Stimulated activated CD4-positive, alpha-beta T cell treated with anti-CD3 and anti-CD28 coated beads, Interleukin-15, amount 100 ng/mL, for 1 hour (primary cell): ENCODE measurements at places on chromosomes 11 and 22.

DNA sequence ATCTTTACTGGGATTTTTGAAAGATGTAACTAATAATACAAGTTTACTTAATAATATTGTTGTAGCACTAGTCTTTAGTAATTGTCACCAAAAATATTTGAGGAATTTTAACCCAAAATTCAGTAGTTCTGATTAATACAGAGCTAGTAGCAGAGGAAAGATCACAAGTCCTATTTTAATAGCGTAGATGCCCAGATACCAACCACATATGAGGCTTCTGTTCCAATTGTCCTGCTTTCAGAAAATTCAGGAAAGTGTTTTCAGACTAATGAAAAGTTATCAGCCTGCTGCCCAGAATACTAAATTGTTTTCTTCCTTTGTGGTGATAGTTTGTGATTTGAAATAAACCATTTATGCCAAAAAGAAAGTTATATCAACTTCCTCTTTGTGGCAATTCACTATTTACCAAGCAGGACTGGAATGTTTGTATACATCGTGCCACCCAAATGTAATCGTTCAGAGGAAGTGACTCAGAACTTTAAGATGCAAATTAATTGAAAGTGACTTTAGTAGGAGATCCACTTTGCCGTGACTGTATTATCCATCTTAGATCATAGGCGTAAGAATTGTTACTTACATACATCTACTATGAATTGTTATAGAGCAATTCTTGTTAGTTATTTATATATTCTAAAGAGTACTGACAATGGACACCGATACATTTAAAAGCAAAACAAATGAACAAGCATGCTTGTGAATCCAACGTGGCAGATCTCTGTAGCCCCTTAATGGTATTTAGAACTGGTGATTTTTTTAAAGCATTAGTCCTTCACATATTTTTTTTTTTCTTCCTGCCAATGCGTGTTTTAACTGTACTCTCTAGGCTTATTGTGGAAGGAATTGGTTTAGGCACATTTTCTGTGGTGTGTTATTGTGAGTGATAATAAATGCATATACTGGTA lies 231.0 kb downstream of the DDX10 start:
- DNase-seq = no peak

DNA sequence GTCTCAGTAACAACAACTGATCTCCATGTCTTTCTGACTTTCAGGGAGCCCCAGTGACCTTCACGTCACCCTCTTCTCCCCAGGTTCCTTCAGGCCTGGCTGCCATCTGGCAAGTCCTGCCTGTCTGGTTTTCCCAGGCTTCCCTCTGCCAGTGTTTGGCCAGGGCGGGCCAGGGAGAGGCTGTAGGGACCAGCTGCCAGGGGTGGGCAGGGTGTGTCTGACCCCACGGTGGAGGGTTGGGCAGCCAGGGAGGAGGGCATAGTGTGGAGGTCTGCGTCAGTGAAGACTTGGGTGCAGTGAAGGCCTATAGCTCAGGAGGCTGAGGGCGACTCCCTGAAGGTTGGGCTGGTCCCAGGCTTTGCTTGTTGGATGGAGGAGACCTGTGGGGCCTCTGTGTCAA lies 11.9 kb upstream of the MRGPRX2 start:
- DNase-seq = no peak

GRCh38 chr22:19709063-19709769 lies 5.1 kb upstream of the SEPTIN5 start:
- no peak for DNase-seq

DNA sequence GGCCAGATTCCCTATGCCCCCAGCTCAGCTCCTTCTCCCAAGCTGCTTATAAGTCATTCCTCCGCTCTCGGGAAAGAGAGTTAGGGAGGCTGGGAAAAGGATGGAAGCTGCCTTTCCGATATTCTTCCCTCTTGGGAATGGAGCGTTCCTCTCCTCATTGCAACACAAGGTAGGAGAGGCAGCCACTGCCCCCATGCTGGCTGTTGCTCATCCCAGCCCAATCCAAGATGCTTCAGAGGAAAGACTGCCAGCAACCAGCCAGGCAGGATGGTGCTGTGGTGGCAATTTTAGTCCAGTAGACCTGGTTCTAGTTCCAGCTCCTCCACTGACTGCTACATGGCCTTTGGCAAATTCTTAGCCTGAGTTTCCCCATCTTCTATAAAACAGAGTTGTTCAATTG lies 13.7 kb upstream of the C11orf96 start:
- no peak for DNase-seq

GRCh38 chr11:125376856-125377255 lies 119.2 kb downstream of the FEZ1 start:
- no peak for DNase-seq

GRCh38 chr11:116641561-116642045 lies 131.2 kb downstream of the BUD13 start:
- no peak for DNase-seq

DNA sequence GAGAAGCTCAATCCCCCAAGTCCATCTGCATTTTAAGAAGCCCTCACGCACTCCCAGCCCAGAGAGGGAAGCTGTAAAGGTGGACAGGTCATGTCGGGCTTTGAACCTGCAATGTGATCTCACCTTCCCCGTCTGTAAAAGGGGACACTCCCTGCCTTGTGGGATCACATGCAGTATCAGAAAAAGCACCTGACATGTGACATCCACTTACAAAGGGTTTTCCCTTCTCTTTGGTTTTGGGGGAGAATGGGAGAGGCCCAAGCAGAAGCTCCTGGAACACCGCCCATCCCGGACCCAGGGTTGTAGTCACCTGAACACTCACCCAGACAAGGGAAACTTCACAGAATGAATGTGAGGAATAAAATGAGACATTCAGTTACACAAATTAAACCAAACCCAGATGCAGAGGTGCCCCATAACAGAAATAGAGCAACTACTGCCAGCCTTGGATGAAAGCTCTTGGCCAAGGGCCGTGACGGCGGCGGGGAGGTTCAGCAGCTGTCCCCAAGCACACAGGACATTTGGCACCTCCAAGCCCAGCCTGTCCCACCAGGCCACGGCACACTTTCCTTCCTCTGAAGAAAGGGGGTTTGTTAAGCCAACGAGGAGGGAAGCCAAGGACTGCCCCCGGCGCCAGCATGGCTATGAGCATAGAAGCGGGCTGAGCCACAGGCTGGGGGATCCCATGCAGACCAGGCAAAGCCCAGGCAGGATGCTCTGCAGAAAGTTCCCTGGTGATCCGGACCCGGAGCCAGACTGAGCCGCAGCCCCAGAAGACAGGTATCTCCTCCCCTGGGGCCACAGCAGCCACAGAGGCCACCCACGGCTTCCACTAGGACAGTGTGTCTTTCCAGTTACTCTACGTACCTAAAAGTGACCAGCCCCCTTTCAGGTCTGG lies 3.8 kb downstream of the BID start:
- DNase-seq = no peak

- DNase-seq = no peak
Observed at GRCh38 chr11:48033918-48034341, 53.6 kb downstream of the PTPRJ start.

DNA sequence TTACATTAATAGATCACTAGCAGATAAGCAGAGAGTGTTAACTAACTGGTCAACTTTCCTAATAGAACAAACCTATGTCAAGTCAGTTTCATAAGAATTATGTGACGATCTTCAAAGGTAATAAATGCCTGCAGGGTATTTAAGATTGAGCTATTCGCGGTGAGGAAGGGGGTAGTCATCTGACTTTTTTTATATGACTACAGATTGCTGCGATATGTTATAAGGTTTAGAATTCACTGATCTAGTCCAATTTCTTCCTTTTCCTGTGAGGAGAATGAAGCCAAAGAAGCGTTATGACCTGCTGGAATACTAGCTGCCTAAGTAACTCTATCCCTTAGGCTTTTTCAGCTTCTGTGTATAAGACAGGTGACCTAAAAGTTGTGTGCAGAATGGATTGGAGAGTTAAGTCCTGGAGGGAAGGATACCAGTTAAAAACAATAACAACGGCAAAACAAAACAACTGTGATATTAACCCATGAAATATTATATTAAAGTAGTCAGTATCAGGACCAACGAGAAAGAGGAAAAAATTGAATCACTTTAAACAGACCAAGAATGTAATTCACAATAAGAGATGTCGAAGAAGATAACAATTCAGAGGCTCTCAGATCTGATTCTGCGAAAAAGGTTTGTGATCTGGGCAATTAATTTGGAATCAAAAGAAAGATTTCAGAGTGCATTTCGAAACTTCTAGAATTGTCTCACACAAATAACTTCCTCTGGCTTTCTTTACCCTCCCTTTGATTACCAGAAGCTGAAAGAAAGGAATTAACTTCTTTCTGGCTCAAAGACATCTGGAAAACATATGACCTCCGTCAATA lies 630 bp downstream of the CASP4 start:
- no peak for DNase-seq

GRCh38 chr11:34235591-34236071 lies 122.2 kb downstream of the ABTB2 start:
- no peak for DNase-seq

DNA sequence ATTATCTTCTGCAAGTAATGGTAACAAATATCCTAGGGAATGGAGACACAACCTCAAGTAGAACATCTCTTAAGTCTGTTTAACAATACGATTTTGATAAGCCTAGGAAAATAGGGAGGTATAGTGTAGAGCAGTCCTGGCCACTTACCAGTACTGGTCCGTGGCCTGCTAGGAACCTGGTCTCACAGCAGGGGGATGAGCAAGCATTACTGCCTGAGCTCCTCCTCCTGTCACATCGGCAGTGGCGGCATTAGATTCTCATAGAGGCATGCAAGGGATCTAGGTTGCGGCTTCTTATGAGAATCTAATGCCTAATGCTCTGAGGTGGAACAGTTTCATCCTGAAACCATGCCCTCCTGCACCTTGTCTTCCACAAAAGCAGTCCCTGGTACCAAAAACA lies 4.4 kb downstream of the OR51V1 start:
- no peak for DNase-seq

- no peak for DNase-seq
Observed at GRCh38 chr11:102117472-102118113, 7.3 kb downstream of the YAP1 start.

DNA sequence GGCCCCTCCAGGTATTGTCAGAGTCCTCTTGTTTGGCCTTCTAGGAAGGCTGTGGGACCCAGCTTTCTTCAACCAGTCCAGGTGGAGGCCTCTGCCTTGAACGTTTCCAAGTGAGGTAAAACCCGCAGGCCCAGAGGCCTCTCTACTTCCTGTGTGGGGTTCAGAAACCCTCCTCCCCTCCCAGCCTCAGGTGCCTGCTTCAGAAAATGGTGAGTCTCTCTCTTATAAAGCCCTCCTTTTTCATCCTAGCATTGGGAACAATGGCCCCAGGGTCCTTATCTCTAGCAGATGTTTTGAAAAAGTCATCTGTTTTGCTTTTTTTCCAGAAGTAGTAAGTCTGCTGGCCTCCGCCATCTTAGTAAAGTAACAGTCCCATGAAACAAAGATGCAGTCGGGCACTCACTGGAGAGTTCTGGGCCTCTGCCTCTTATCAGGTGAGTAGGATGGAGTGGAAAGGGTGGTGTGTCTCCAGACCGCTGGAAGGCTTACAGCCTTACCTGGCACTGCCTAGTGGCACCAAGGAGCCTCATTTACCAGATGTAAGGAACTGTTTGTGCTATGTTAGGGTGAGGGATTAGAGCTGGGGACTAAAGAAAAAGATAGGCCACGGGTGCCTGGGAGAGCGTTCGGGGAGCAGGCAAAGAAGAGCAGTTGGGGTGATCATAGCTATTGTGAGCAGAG lies at the start of gene CD3E:
CD3E (plus strand) TSS at position 163 of the 681 bp plus-strand sequence; CDS start at position 386, 223 bp downstream.
- DNase-seq = no peak

GRCh38 chr11:45382133-45382878 lies 96.2 kb upstream of the SYT13 start:
- no peak for DNase-seq

DNA sequence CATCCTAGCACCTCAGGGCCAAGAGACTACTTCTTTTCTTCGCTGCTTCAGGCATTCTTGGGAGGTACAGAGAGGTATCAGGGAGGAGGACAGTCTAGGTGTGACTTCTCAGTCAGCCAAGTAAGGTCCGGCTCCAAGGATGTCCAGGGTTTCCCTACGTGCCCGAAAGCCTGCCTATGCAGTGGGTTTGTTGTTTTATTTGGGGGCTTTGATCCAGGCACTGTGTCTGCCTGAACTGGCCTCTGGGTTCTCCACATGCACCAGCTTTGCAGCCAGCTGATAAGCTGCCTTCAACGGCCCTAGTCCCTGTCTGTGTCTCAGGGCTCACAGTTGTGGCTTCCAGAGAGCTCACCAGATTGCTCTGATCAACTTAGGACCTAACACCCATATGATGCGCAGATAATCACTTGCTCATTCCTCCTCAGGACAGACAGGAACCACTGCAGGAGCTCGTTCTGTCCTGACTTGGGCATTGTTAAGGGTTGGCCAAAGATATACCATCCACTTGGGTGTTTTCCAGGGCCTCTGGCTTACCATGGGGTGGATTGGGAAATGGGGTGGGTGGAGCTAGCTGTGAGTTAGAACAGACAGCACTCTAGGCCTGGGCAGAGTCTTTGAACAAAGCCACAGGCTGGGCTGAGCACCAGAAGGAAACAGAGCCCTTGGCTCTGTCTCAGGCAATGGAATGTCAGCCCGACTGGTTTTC lies 45.5 kb upstream of the CRYBB3 start:
- no peak for DNase-seq

DNA sequence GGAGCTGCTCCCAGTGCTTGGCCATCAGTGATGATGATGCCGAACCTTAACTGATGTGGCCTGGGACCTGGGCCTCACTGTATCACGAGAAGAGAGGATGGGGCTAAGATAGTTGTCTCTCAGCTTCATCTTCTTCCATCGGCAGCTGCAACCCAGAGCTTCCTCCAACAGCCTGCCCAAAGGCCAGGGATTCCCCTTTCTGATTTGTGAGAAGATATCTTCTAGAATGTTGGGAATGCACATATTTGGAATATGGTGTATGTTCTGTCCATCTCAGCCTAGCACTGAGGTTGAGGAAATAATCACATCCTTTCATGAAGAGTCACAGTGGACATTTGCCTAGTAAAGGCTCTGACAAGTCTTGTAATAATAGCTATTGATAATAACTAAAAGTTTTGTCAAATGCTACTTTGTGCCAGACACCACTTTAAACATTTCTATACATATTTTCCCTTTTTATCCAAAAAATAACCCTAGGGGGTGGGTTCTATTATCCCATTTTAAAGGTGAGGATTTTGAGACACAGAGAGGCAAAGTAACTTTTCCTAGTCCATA lies 73.1 kb downstream of the COMMD9 start:
- DNase-seq = no peak

- DNase-seq = no peak
Observed at GRCh38 chr11:86492370-86493010, 117.8 kb downstream of the CCDC81 start.

- DNase-seq = no peak
Observed at GRCh38 chr22:29129808-29130140, 56.9 kb downstream of the KREMEN1 start.

DNA sequence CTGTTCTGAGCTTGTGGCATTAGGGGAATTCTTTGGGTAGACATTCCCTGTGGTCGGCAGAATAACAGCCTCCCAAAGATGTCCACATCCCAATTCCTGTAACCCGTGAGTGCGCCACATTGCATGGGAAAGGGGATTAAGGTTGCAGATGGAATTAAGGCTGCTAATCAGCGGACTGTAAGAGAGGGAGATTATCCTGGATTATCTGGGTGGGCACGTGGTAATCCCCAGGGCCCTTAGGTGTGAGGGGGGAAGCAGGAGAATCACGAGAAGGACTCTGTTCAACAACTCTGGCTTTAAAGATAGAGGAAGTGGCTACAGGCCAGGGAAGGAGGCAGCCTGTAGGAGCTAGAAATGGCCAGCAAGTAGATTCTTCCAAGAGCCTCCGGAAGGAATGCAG lies 16.0 kb downstream of the CACNG2 start:
- no peak for DNase-seq

GRCh38 chr11:111978028-111978771 lies 41.1 kb downstream of the DIXDC1 start:
- DNase-seq = no peak

GRCh38 chr11:123235117-123235655 lies 40.1 kb upstream of the CLMP start:
- DNase-seq = no peak

GRCh38 chr11:27468995-27469695 lies 3.4 kb downstream of the LGR4 start:
- DNase-seq = no peak
